ENCODE measurements at places on chromosomes 12 and 14.

GRCh38 chr12:119964929-119965328 lies 24.1 kb upstream of the BICDL1 start:
- no peak for DNase-seq

DNA sequence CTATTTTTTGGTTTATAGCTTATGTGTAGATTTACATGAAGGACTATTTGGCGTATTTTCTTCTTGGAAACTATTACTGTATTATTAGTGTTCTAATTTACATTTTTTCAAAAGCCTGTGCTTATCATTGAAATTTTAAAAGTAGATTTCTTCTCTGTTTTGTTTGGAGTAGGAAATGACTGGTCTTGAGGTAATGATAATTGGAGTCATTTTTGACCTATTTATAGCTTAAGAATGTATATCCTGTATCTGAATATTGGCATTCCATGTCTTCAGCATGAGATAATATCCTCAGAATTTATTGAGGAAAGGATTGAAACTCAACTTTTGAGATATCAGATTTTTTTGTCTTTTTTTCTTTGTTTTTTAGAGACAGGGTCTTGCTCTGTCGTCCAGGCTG lies 193.4 kb downstream of the ERC1 start:
- DNase-seq = no peak

- DNase-seq = no peak
Observed at GRCh38 chr14:102138961-102139285, 774 bp upstream of the WDR20 start.

DNA sequence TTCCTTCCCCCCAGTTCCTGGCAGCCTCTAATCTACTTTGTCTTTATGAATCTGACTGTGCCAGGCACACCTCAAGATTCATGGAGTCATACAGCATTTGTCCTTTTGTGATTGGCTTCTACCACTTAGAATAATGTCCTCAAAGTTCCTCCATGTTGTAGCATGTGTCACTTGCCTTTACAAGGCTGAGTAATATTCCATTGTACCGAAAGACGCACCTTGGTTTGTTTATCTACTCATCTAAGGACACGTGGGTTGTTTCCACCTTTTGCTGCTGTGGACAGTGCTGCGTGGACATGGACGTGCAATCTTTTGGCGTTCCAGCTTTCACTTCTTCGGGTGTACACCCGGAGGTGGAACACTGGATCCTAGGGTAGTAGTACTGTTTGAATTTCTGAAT lies 33.5 kb downstream of the ANAPC7 start:
- no peak for DNase-seq

- no peak for DNase-seq
Observed at GRCh38 chr12:19434538-19434937, 4.8 kb upstream of the AEBP2 start.

- no peak for DNase-seq
Observed at GRCh38 chr14:53845813-53846693, 110.6 kb downstream of the BMP4 start.

GRCh38 chr12:53948650-53949593 lies 5.8 kb upstream of the HOXC12 start:
- no peak for DNase-seq

DNA sequence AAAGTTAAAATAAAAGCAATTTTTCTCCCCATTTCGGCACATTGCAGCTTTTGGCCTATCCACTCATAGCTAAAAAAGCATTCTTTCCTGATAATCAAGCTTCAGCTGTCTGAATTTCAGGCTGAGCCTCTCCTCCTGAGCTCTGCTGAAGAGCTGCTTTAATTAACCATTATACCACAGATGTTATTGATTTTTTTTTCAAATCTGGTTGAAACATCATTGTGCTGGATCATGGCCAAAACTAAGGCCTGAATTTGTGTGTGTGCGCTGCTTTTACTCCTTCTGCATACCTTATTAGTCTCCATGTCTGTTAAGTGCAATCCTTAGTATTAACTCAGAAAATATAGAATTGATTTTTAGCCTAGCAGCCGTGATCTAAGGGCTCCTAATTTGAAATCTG lies 52.3 kb downstream of the MBIP start:
- DNase-seq = no peak

GRCh38 chr12:67692135-67692534 lies 43.6 kb downstream of the DYRK2 start:
- no peak for DNase-seq

- no peak for DNase-seq
Observed at GRCh38 chr12:77923882-77924281, 93.2 kb downstream of the NAV3 start.

- no peak for DNase-seq
Observed at GRCh38 chr12:57325395-57325794, 74.4 kb upstream of the STAC3 start.

DNA sequence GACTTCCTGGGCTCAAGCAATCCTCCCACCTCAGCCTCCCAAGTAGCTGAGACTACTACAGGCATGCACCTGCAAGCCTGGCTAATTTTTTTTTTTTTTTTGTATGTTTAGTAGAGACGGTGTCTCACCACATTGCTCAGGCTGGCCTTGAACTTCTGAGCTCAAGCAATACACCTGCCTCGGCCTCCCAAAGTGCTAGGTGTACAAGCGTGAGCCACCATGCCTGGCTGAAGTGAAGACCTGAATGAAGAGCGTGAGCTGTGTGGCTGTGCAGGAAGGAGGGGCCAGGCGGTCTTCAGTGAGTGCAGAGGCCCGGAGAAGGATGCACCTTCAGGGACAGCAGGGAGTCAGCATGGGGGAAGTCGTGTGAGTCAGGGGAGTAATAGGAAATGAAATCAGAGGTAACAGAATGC lies 14.9 kb upstream of the NFKBIA start:
- DNase-seq = peak; percentile 22

DNA sequence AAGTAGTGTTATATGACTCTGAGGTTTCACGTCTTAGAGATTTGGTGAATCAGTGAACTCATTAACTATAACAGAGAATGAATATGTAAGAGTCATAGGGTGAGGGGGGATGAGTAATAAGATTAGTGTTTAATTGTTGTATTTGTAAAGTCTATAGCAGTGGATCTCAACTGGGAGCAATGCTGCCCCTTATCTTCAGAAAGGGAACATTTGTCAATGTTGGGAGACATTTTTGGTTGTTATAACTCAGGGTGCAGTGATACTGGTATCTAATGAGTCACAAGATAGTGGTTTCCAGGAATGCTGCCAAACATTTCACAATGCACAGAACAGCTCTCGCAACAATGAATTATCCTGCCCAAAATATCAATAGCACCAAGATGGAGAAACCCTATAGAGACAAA lies 1193.7 kb downstream of the GALC start:
- peak; percentile 4 for DNase-seq

DNA sequence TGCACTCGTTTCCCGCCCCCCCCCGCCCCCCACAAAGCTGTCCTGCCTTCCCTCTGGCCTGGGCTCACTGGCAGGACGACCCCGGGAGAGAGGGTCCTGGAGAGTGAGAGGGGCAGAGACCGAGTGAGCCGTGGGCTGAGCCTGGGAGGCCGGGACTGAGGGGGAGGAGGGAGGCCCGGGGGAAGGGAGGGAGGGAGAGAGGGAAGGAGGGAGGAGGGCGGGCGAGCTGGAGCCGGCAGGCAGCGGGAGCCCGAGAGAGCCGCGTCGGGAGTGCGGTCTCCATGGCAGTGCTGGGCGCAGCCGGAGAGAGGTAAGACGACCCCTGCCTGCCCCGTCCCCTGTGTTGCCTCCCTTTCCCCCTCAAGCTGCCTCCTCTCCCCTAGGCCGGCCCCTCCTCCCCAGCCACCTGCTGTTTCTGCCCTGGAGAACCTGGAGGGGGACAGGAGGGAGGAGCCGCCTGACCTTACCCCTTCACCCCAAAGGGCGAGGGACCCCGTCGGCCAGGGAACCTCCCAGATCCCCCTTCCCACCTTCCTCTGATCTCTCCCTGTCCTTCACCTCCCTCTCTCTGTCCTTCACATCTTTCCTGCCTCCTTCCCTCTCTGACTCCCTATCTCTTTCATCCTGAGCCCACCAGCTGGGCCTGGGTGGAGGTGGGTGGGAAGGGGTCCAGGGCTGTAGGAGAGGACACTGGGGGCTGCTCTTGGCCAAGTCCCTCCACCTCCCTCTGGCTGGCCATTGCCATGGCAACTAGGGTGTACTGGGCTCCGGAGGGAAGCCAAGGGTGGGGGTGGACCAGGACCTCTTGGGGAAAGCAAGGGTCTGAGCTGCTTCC lies at the start of gene GPR162:
GPR162 (plus strand) TSS at position 231 of the 835 bp plus-strand sequence. CDS start 2,078 bp downstream, outside the sequence.
- DNase-seq = peak; percentile 38

- no peak for DNase-seq
Observed at GRCh38 chr14:72045271-72045670, 113.0 kb downstream of the RGS6 start.

Data from MG63 (cell line).